ENCODE measurements at places on chromosomes 6 and 20. TPM values are rescaled to one million over a fixed set of nuclear protein-coding genes. Genes with fewer than 3 reads are reported as not detected.

GRCh38 chr6:134930463-134930862 is 19.4 kb downstream of the ALDH8A1 start:
- no peak for DNase-seq

- no peak for DNase-seq
Observed at GRCh38 chr6:146878168-146878951, 279.6 kb downstream of the ADGB start.

GRCh38 chr6:121285041-121285440 is 49.2 kb downstream of the TBC1D32 start:
- peak; percentile 45 for DNase-seq

GRCh38 chr6:39221779-39222641 is 7.3 kb downstream of the KCNK5 start:
- no peak for DNase-seq

DNA sequence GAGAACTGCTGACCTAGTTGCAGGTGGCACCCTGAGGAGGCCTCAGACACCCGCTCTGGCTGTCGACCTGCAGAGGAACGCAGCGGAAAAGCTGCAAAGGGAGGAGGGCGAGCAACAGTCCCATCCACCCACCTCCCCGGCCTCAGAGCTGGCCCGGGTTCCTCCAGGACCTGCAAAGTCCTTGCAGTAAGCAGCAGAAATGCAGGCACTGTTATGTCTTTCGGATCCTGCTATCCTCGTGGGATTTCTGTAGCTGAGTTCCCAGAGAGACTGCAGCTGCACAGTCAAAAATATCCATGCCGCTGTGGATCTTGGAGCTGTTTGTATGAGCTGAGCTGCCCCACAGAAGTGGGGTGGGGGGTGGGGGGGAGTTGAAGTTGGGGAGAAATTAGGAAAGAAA is 251.3 kb downstream of the ANKRD60 start:
- DNase-seq = no peak

- DNase-seq = no peak
Observed at GRCh38 chr6:131250122-131250521, 114.9 kb downstream of the AKAP7 start.

DNA sequence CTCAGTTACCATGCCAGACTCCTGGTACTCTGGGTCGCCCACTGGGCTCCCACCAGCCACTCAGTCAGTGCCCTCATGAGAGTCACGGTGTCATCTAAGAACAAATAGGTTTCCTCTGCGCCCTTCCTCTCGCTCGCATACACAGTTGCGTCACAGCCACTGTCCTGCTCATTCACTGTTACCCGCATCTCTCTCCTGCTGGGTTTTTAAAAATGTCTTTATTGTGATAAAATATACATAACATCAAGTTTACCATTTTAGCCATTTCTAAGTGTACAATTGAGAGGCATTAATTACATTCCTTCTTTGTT is 4.0 kb downstream of the TEAD3 start:
- DNase-seq = no peak

GRCh38 chr6:44272529-44272928 is 2.3 kb downstream of the TMEM151B start:
- no peak for DNase-seq

- DNase-seq = peak; percentile 49
Observed at GRCh38 chr6:73200735-73201134, 24.6 kb downstream of the KHDC1L start.

GRCh38 chr6:31142361-31142761 is 3.5 kb upstream of the PSORS1C2 start:
- no peak for DNase-seq

DNA sequence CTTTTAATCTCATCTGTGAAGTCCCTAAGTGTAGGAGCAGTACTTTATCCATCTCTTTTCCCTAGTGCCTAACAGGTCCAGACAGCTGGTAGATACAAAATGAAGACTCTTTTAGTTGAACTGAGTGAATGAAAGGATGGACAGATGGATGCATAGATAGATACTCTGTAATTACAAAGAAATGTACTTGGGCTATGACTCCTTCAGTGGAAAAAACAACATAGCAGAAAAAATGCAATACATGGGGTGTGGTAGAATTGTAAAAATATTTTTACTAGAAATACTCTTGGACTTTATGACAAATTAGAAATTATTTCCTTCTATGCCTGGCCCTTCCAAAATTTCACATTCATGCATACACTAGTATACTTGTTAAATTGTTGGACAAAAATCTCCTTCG is 29.3 kb downstream of the KCNQ5 start:
- DNase-seq = no peak

- DNase-seq = no peak
Observed at GRCh38 chr6:109800771-109801170, 109.7 kb downstream of the FIG4 start.

DNA sequence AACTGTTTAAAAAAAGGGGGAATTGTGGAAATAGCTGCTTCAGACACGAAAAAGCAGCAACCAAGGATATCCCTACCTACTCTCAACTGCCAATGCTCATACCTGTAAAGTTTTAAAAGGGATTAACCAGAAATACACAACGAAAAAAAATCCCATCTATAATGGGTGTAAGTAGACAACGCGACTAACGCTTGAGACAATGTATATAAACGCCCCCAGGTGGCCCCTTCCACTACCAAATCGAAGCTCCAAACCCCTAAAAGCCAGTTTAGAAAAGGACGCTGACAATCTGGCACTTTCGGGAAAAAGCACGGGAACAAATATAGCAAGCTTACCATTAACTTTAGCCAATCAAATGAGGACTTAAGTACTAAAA is 94.5 kb upstream of the BTN3A2 start:
- no peak for DNase-seq

- no peak for DNase-seq
Observed at GRCh38 chr6:44020148-44020547, 107.1 kb downstream of the MRPL14 start.

DNA sequence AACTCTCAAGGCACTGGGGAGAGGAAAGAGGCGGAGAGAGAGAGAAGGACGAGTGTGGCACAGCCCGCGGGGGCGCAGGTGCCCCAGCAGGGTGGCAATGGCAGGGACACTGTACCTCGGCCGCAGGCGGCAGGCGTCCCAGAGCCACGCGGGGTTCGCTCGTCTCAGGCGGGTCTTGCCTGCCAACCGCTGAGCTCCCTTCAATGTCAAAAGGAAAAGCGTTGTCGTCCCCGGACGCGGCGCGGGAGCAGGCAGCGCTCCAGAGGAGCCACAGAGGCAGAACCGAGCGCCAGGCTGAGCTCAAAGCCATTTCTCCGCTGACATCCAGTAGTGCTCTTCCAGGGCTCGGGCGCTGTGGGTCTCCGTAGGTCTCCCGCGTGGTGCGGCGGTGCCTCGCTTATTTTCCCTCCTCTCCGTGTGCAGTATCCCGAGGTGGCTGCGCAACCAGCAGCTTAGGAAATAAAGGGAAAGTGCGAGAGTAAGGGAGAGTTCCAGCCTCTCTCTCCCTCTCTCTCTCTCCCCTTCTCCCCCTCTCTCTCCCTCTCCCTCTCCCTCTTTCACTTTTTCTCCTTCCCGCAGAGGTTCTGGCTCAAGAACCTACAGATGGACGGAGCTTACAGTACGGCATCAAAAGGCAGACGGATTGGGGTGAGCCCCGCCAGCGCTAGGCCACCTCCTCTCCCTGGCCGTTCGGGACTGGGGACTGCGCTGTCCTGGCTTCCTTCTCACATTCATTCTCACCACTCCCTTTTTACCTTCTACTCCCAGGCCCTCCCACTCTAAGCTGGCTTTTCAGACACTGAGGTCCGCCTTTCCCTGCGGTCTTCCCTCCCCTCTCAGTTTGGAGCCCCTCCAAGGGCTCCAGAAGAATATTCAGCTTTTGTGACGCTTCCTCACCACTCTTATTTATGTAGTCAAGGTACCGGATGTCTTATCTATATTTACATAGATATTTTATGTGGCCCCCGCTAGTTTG is at the start of gene LAMA4:
Gene LAMA4 (minus strand): TSS at position 727 of the 976 bp plus-strand sequence. CDS start 417 bp downstream, at position 310.
- DNase-seq = peak; percentile 87

DNA sequence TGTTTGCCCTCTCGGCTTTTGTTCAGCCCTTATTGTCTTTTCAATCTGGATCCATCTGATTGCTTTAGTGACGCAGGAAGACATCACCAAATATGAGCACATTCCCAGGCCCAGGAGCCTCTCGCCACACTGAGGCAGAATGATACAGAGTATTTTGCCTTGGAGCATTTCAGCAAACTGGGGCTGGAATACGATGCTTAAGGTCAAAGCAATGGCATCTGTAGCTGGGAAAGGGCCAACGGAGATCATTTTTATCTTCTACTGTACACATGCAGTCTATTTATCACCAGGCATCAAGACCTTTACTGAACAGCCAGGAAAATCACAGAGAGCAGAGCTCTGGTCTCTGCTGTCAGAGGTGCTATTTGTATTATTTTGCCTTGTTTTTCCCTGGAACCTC is 655.3 kb downstream of the RNF144B start:
- no peak for DNase-seq

HBS1L gene
- total RNA-seq = 137 TPM

CST7 gene
- total RNA-seq = 4.2 TPM

NHLRC1 gene
- 3.4 TPM for total RNA-seq

C20orf204 gene
- total RNA-seq = 0.02 TPM

CYP21A2 gene
- total RNA-seq = not detected

ZNF341 gene
- 1.7 TPM for total RNA-seq
